GM04504 (cell line): ENCODE measurements at places on chromosomes 11 and 22.
A peak's percentile ranks its signal among the peaks of the same experiment; 100 is the strongest.

DNA sequence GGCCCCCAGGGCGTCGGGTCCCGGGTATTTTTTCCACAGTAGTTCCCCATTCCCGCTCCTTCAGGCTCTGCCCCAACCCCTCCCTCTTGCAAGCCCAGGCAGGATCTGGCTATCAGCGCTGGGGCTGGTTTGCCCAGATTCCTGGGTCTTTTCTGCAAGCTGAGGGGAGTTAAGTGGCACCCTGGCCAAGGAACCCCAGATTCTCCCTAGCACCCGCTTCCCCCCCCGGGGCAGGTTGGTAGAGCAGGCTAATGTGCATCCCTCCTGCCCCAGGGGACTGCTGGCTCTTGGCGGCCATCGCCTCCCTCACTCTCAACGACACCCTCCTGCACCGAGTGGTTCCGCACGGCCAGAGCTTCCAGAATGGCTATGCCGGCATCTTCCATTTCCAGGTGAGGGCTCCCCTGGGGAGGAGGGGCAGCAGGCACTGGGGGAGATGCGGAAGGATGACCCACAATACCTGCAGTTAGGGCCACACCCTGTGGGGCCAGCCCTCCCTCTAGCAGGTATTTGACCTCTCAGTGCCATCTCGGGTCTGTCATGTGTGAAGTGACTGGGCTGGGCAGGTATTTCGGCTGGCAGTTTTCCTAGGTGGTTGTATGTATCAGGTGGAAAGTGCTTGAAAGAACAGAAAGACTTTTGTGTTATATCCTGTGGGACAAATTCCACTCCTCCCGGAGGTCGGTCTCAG is 1.6 kb downstream of the CAPN1 start:
- DNase-seq: no peak

- DNase-seq: peak; percentile 16
Measured at GRCh38 chr22:27581688-27582087, 219.9 kb downstream of the MN1 start.

DNA sequence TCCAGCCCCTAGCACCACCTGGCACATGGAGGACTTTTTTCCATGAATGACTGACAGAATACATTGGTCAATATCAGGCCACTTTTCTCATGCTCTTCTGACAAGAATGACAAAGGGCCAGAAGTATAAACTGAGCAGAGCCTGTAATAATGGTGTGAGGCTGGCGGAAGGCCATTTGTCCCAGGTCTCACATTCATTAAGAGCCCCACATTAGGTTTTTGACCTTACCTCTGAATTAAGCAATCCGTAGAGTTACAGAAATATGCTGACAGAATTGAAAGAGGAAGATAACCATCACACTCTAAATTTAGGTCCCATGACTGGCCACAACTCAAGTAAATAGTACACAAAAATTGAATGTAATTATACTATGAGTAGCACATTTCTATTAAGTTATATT is 55.2 kb downstream of the SYT9 start:
- no peak for DNase-seq

GRCh38 chr11:83249445-83249844 is 36.7 kb downstream of the CCDC90B start:
- no peak for DNase-seq

- DNase-seq: no peak
Measured at GRCh38 chr11:86249307-86250098, 5.0 kb downstream of the EED start.

DNA sequence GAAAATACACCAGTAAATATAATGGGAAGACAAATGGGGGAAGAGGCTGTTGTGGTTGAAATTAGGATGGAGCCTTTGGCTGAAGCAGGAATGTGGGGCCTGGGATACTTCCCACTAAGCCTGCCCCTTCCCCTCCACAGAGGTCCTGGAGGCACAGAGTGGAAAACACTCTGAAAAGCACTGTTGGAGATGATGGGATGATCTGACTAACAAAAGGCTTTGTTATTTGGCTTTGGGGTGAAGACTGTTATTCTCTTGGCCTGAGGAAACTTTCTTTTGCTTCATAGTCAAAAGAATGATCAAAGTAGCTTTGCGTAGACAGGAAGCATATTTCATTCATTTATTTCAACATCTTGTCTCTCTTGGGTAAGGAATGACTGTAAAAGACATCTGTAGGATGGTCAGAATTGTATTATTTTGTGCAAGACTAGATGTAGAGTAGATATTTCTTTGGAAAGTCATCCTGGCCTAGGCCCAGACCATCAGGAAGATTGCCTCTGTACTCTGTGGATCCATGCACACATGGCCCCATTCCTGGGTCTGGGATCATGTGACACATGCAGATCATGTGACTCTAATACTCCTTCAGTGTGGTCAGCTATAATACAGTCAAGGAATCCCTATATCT is 111.4 kb downstream of the SPON1 start:
- peak; percentile 24 for DNase-seq

DNA sequence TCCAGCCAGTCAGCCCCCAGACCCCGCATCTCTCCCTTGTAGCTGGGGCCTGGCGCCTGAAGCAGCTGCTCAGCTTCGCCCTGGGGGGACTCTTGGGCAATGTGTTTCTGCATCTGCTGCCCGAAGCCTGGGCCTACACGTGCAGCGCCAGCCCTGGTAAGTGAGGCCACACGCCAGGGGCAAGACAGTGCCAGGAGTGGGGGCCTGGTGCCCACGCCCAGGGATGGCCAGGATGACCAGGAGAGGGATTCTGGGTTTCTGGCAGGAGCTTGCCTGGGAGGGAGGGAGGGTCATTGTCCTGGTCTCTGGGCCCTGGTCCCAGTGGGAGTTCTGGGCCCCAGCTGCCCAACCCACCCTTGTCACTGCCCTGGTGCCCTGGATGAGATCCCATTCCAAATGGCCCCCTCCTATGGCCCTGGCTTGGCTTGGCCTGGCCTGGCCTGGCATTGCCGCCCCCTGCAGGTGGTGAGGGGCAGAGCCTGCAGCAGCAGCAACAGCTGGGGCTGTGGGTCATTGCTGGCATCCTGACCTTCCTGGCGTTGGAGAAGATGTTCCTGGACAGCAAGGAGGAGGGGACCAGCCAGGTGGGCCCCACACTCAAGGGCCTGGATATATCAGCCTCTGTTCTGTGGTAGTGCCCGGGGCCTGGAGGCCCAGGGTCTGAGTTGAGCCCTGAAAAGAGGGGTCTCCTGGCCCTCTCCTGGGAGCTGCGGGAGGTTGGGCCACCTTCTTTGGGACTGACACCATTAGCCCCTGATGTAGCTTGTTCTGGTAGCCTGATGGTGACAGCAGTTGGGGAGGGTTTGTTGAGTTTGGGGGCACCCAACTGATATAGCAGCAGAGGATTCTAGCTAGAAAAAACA is 3.7 kb downstream of the SLC39A13 start:
- no peak for DNase-seq

GRCh38 chr11:116533186-116533825 is 239.5 kb downstream of the BUD13 start:
- DNase-seq: no peak

GRCh38 chr22:32880893-32881596 is 79.5 kb downstream of the TIMP3 start:
- DNase-seq: no peak

DNA sequence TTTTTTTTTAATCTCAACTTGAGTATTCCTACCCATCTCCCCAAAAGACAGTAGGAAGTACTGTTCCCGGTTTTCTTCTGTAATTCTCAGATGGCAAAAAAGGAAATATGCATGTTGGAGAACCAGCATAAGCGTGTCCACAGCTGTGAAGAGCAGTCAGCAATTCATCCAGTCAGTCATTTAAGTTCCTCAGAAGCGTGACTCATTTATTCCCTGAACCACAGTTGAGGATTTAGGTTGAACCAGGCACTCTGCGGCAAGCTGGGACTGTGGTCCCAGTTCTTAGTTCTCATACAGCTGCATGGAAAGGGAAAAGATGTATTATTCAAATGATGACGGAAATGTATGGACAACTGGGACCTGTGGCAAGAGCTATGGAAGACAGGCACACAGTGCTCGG is 61.0 kb upstream of the MYO18B start:
- no peak for DNase-seq

DNA sequence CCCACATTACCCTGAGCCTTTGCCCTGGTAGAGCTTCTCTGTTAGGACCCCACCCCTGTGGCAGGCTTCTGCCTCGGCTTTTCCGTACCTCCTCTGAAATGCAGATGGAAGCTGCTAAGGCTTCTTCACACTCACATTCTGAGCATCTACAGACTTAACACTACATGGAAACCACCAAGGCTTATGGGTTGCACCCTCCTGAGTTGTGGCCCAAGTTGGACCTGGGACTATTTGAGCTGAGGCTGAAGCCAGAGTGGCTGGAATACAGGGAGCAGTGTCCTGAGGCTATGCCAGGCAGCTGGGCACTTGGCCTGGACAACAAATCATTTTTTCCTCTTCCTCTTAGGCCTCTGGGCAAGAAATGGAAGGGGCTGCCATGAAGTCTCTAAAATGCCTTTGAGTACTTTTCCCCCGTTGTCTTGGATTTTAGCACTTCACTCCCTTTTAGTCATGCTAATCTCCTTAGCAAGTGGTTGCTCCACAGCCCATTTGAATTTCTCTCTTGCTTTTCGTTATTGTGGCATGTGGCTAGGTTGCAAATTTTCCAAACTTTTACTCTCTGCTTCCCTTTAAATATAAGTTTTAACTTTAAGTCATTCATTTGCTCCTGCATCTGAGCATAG is 114.8 kb upstream of the FIBIN start:
- DNase-seq: no peak

DNA sequence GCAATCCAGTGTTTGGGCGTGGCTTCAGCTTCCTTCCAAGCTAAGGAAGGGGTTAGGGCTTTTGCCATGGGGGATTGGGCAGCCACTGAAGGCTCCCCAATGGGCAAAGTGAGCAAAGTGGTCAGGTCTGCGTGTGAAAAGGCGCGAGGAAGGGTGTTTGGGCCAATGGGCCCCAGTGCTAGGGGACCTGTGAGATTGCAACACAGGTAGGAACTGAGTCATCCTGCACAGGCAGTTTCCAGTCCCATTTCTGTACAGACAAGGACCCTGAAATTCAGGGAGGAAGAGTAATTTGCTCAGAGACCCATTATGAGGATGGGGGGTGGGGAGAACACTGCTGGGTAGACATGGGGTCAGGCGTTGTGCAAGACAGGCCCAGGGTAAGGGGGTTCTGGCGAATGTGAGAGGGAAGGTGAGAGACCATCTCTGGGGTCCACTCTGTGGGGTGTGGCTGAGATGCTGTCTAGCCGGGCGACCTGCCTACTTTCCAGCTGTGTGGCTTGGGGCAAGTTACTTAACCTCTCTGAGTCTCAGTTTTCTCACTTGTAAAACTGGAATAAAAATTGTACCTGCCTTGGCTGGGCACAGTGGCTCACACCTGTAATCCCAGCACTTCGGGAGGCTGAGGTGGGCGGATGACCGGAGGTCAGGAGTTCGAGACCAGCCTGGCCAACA is 7.3 kb downstream of the CCDC88B start:
- no peak for DNase-seq

- no peak for DNase-seq
Measured at GRCh38 chr11:91859666-91860065, 365.0 kb upstream of the FAT3 start.

GRCh38 chr11:116263770-116264169 is 509.0 kb downstream of the BUD13 start:
- DNase-seq: no peak

DNA sequence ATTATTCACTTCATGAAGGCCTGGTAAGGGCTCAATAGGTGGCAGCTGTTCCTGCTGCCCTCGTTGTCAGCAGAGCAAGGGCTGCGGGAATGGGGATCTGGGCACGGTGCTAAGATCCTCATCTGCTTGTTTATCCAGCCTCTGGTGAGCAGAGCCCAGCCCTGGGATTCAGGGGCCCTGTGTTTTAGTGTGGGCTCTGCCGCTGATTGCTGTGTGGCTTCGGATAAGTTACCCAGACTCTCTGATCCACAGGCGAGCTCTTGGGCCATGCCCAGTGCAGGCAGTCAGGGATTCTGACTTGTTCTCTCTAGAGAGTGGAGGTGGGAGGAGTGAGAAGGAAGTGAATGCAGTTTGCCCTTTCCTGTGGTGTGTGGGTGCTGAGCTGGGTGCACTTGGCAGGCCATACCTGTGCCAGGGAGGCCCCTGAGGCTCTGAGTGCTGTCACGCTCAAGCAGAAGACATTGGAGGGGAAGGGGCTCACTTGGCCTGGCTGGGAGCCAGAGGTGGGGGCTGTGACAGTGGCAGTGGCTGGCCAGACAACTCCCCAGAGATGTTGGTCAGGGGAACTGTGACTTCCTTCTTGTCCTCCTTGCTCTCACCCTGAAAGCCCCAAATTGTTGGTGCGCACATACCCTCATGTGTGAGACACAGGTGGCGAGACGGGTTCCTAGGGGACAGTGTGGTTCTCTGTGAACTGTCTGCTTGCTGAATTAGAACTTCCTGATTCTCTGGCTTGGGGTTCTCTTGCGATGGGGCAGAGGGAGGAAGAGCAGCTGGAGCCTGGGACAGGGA is 43.7 kb downstream of the CD82 start:
- DNase-seq: no peak

DNA sequence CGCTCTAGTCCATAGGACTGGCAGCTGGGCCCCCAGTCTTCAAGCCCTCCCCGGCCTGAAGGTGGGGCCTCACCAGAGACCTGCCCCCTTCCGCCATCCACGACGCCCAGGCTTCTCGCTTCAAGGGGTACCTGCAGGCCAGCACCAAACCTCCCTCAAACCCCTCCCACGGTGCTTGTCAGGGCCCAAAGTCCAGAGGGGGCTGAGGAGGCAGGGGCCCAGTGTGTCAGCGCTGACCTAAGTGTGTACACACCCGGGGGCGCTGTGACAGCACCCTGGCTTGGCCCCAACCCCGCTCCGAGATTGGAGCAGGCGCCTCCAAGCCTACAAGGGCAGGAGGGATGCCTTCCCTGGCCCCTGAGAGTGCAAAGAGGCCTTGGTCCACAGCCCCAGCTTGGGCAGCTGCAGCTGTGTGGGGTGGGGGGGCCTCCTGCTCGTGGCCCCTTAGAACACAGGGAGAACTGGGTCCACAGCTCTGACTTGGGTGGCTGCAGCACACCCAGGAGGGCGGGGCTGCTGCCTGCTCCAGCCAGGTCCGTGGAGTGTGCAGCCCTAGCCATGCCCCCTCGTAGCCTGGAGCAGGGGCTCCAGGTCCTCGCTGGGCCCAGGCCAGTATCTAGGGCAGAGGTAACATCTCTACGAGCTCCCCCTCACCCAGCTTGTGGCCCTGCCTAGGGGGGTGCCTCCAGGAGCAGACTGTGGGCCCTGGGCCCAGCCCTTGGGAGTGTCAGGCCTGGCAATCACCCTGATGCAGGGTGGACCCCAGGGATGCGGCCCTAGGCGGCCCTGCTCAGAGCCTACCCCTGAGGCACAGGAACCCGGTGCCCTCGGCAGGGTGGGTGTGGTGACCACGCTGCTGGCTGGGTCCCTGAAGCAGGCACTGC is 4.9 kb downstream of the SBF2 start:
- DNase-seq: no peak

GRCh38 chr22:28978863-28979796 is 82.5 kb downstream of the C22orf31 start:
- DNase-seq: no peak

DNA sequence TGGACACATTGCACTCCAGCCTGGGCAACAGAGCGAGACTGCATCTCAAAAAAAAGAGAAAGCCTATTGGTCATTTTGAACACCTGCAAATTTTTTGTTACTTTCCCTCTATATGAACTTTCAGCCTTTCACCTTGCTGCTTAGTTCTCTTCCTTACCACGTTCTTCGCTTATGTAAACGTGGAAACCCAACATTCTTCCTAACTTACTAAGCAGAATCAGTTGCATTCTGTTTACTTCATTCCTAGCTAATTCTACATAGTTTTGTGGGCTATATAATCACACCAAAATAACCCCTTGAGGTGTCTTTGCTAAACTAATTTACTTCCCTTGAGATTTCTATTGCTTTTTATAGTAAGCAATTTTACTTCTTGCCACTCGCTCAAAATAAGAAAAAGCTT is 23.2 kb downstream of the MS4A4A start:
- no peak for DNase-seq
